ENCODE measurements at places on chromosomes 12 and 14. TPM values are rescaled to one million over a fixed set of nuclear protein-coding genes. Genes with fewer than 3 reads are reported as not detected.

The ST8SIA1 gene
- total RNA-seq, result 9.6 TPM

DNA sequence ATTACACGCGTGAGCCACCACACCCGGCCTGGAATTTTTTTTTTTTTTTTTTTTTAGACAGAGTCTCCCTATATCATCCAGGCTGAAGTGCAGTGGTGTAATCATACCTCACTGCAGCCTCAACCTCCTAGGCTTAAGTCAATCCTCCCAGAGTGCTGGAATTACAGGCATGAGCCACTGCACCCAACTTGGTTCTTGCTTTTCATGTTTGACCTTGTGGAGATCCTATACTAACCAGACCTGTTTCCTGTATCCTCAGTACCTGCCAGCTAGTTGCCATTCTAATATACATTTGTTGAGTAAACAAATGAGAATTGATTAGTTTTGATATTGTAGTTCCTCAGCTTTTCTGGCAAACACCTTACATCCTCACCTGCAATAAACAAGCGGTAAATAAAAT is 3.2 kb upstream of the VSIG10 start:
- no peak overlapping the region for H3K27ac ChIP-seq
- H3K36me3 ChIP-seq, result no peaks in the 10 kb centered on the region
- DNase-seq, result no peak
- peaks cover 6% of the 10 kb centered on the region for H3K4me1 ChIP-seq

GRCh38 chr14:30855345-30856037 is 18.9 kb upstream of the COCH start:
- peak; percentile 67 for DNase-seq
- H3K27ac ChIP-seq, result no peak overlapping the region
- peaks cover 15% of the 10 kb centered on the region for H3K4me1 ChIP-seq
- H3K36me3 ChIP-seq, result no peaks in the 10 kb centered on the region
- H3K27me3 ChIP-seq, result peaks cover 12% of the 10 kb centered on the region
- H3K4me3 ChIP-seq, result no peak overlapping the region

- H3K27ac ChIP-seq, result no peak overlapping the region
- H3K36me3 ChIP-seq, result no peaks in the 10 kb centered on the region
- H3K4me3 ChIP-seq, result no peak overlapping the region
- DNase-seq, result no peak
- no peaks in the 10 kb centered on the region for H3K4me1 ChIP-seq
Observed at GRCh38 chr14:82414853-82415539, 881.3 kb upstream of the SEL1L start.

- no peak overlapping the region for H3K4me3 ChIP-seq
- H3K4me1 ChIP-seq, result peaks cover 38% of the 10 kb centered on the region
- no peaks in the 10 kb centered on the region for H3K27me3 ChIP-seq
- H3K27ac ChIP-seq, result no peak overlapping the region
- H3K36me3 ChIP-seq, result peaks cover 11% of the 10 kb centered on the region
Observed at GRCh38 chr12:15556411-15557102, 232.6 kb downstream of the EPS8 start.

The LTB4R gene
- total RNA-seq, result 16.7 TPM

DNA sequence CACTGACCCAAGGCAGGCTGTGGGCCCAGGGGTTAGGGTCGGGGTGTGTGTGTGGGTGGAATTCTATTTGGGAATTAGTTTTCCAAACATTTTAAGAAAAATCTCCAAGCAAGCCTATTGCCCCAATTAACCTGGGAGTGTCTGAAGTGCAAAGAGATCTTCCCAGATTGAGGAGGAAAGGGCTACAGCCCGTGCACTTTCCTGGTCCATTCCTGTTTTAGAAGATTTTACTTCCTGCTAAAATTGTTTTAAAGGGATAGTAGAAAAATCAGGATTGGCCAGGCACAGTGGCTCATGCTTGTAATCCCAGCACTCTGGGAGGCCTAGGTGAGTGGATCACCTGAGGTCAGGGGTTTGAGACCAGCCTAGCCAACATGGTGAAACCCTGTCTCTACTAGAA is 5.3 kb downstream of the DCTN2 start:
- DNase-seq, result no peak
- peaks cover 22% of the 10 kb centered on the region for H3K36me3 ChIP-seq

The TRHDE gene
- total RNA-seq, result not detected

DNA sequence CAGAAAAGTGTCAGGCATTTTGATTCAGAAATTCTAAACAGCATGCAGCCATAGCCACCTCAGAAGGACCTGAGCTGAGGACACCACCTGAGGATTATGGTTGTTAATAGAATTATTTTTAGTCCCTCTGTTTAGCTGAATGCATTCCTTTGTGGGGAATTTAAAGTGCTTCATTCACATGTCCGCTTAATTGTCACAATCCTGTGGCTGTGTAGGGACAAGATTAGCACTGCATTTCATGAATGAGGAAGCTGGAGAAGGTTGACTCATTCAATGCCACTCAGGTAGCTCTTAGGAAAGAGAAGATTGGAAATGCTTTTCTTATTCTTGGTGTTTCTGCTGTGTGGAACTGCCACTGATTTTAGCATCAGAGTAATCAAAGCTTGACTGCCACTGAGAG is 42.0 kb upstream of the KRR1 start:
- H3K27me3 ChIP-seq, result peaks cover 5% of the 10 kb centered on the region
- no peak overlapping the region for H3K4me3 ChIP-seq
- H3K4me1 ChIP-seq, result no peaks in the 10 kb centered on the region

- no peak overlapping the region for H3K4me3 ChIP-seq
- no peaks in the 10 kb centered on the region for H3K4me1 ChIP-seq
- DNase-seq, result no peak
- H3K27me3 ChIP-seq, result peaks cover 4% of the 10 kb centered on the region
- H3K36me3 ChIP-seq, result no peaks in the 10 kb centered on the region
- H3K27ac ChIP-seq, result no peak overlapping the region
Observed at GRCh38 chr12:71461787-71462328, 22.3 kb downstream of the LGR5 start.

GRCh38 chr14:69354383-69355153 is 43.5 kb downstream of the ERH start:
- peak; percentile 88 for DNase-seq
- peak overlapping the region; percentile 60 for H3K4me3 ChIP-seq
- no peaks in the 10 kb centered on the region for H3K36me3 ChIP-seq
- peaks cover 40% of the 10 kb centered on the region for H3K4me1 ChIP-seq
- peaks cover 2% of the 10 kb centered on the region for H3K27me3 ChIP-seq
- peak overlapping the region; percentile 67 for H3K27ac ChIP-seq

DNA sequence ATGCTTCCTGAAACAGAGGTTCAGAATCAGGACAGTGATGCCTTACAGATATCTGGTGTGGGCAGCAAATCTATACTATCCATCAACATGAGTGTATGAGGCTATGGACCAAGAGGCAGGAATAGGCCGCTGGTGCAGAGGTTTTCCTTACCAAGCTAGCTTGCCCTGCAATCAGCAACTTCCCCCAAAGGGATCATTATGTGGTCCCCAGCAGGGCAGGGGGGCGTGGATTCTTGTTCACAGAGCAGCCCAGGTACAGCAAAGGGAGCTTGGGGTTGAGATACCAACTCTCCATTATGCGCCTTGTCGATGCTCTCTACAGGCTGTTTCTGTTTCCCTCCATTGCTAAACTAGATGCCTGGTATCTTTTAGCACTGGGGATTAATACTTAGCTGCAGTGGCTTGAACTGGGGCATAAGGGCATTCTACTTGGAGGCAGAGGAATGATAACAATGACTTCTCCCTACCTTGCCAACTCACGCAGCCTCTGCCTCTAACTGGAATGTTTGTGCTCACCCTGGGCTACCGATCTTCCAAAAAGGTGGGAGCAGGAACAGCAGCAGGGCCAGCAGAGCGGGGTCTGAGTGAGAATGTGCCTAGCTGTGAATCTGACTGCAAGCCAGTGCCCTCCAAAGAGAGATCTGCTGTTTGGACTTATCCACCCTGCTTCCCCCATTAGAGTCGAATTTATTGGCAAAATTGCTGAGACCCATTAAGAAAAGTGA is 10.3 kb upstream of the KRT1 start:
- H3K4me1 ChIP-seq, result peaks cover 14% of the 10 kb centered on the region
- H3K36me3 ChIP-seq, result no peaks in the 10 kb centered on the region
- H3K27me3 ChIP-seq, result no peaks in the 10 kb centered on the region
- H3K4me3 ChIP-seq, result no peak overlapping the region
- DNase-seq, result no peak

DNA sequence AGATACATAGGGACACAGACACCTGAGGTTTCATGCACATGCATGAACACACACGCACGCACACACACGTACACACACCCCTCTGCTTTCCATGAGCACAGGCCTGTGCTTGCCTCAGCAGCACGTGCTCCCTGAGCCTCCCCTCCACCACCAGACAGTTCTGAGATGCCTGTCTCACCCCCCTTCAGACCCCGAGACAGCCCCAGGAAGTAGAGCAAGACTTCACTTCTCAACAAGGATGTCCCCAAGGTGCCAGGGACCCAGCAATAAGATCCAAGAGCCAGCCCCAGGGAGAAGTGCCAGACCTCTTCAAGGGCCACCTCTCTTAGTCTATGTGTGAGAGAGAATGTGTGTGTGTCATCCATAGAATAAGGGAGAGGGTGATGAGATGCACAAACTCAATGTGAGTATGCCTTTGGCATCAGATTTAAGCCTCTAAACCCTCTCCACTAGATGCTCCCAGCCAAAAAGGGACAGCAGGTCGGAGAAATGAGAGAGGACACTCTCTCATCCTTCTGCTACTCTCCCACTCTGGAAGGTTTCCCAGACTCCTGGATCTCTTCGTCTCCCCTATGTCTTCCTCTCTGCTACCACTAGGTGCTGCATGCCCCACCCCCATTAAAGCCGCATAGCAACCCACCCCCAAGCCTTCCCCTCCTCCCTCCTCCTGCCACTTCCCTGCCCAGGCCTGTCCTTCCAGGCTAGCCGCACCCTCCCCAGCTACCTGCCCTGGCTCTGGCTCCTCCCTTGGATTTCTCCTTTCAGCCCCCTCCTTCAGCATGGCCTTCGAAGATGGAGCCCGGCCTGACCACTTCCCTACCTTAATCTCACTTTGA is 7.7 kb downstream of the RARG start:
- peaks cover 62% of the 10 kb centered on the region for H3K4me1 ChIP-seq
- no peaks in the 10 kb centered on the region for H3K27me3 ChIP-seq
- H3K27ac ChIP-seq, result peak overlapping the region; percentile 66
- H3K36me3 ChIP-seq, result peaks cover 2% of the 10 kb centered on the region
- H3K4me3 ChIP-seq, result no peak overlapping the region

DNA sequence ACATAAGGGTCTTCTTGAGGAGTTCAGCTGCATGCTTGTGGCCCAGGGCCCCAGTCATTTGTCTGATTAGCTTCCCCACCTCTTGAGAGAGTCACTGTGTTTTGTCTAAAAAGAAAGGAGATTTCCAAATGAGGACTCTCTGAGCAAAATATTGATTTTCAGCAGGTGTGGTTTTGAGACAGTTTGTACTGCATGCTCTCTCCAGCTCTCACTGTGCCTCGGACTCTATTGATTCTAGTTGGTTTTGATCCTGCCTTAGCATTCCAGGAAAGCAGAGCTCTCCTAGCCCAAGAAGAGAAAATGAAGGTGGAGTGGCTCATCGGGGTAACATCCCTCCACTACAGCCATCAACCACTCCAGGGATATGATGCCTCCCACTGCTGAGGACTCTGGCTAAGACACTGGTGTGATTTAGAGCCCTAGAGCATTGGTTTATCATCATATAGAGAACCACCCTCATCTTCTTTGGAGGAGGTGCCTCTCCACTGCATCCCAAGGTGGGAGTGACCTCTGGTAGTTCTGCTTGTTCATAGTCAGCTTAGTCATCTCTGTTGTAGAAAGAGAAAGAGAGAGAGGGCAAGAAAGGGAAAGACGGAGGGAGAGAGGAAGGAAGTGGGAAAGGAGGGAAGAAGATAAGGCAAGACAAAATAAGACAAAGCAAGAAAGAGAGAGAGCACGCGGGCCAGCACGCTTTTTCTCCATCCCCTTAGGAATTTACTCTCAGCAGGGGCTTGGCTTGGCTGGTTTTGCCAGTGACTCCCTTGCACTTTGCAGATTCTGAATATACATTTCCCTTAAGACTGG is 365.6 kb downstream of the DPF3 start:
- H3K27me3 ChIP-seq, result no peaks in the 10 kb centered on the region
- no peak overlapping the region for H3K4me3 ChIP-seq
- H3K4me1 ChIP-seq, result peaks cover 32% of the 10 kb centered on the region
- H3K36me3 ChIP-seq, result no peaks in the 10 kb centered on the region

The ZDHHC22 gene
- not detected for total RNA-seq

DNA sequence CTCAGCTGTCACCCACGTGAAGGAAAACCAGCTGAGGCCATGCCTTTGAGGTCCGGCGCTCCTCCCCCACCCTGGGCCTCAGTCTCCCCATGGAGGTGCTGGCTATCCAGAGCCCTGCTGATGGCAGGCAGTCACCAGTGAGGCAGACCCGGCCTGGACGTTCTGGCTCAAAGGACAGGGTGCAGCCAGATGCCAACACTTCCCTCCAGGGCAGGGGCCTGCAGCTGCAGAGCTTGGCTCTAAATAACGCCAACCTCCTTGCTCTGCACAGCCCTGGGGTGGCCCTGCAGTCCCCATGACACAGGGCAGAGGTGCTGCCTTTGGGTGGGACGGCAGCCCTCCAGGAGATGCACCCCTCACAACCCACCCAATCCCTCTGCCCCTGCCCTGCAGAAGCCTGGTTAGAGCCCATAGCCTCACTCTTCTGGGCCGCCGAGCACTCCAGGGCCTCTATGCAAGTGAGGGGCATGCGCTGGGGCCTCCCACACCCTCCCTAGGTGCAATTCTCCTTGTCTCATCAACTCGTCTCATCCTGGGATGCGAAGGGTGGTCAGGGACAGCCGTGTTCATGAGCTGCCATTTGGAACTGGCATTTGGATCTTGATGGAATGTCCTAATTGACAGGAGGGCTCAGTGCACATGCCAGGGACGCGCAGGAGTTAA is 30.4 kb downstream of the CCDC85C start:
- H3K4me3 ChIP-seq, result no peak overlapping the region
- DNase-seq, result no peak
- no peaks in the 10 kb centered on the region for H3K27me3 ChIP-seq
- no peak overlapping the region for H3K27ac ChIP-seq
- H3K4me1 ChIP-seq, result peaks cover 2% of the 10 kb centered on the region

The TXNDC16 gene
- total RNA-seq, result 4.8 TPM

Data from activated CD4-positive, alpha-beta memory T cell treated with anti-CD3 and anti-CD28 coated beads for 36 hours (primary cell).